ENCODE measurements at places on chromosomes 3 and 15.

- DNase-seq: no peak
These were observed 87.2 kb upstream of the PPIB start for GRCh38 chr15:64249883-64250575.

- DNase-seq: no peak
These were observed 53.7 kb upstream of the CSTA start for GRCh38 chr3:122271246-122271898.

DNA sequence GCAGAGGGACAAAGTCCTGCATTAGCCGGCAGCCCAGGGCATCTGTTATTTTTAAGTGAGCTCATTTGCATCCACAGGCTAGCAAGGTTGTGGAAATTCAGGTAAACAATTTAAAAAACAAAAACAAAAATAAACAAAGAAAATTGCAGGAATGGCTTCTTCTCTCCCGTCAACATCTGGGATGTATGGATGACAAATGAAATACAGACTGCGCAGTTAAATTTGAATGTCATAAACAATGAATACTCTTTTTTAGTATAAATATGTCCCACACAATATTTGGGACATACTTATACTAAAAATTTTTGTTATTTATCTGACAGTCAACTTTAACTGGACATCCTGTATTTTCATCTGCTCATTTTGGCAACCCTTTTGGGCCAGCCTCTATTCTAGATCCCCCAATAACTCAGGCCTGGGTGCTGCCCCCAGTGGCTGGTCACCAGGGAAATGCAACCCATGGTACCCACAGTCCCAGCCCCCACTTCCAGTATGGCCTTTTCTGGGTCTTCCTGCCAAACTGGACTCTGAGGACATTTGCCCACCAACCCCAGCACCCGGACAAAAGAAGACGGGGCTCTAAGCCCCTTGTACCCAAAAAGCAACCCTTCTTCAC, 12.7 kb downstream of the GRM2 start:
- no peak for DNase-seq

DNA sequence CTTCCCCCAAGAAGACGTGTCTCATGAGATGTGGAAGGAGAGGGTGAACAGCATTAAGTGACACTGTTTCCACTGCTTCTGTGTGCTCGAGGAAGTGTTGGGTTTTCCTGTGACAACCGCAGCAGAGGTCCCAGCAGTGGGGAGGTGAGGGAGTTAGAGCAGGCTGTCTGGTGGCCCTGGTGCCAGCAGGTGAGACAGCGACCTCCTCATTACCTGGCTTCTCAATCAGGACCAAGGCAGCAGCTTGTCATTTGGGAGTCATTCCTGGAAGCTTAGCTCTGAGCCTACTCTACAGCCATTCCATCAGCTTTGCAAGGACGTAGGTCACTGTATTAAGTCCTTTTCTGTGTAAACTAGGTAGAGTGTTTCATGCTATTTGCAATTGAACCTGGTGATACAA, 63.3 kb upstream of the RGMA start:
- no peak for DNase-seq

GRCh38 chr15:48913141-48913540, 35.2 kb downstream of the EID1 start:
- DNase-seq: no peak

DNA sequence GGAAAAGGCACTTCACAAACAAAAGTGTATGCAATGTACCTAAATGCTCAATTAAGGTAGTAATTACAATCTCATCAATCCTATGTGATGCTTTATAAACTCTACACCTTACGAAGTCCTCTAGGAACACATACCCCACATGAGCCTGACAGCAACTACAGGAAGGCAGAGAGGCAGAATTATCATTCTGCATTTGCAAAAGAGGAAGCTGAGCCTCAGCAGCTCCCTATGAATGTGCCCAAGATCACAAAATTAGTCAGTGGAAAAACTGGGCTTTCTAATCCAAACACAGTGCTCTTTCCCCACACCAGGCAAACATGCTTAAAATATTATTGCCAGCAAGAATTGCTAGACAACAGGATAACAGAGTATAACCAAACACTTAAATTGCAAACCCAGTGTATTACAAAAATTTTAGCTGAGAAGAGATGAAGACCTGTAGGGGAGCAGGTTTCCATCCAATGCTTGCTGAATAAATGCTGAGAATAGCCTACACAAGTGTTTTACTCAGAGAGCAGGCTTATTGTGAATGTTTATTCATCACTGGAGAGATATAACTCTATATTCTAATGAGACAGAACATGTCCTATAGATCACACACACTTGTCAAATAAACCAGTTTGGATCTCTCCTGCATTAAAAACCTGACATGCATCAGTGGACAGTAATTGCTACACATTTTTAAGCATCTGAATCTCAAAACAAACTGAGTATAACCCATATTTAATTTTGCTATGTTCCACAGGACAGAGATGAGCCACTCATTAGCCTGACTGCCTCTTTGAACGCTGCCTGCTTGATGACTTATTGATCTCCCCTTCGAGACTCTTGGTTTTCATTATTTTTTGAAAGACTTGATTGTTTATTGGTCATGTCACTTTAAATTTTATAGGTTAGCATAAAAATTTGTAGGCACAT, 62.2 kb downstream of the PLCH1 start:
- DNase-seq: no peak

- no peak for DNase-seq
These were observed 16.3 kb downstream of the VPS39 start for GRCh38 chr15:42191610-42192346.

DNA sequence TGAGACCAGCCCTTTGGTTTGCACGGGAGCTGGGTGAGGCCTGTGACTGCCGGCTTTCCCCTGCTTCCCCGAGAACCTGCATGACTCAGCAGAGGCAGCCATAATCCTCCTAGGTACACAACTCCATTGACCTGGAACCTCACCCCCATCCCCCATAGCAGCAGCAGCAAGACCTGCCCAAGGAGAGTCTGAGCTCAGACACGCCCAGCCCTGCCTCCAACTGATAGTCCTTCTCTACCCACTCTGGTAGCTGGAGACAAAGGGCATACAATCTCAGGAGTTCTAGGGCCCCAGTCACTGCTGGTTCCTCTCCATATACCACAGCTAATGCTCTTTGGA, 141.0 kb upstream of the ARHGEF26 start:
- DNase-seq: no peak

GRCh38 chr3:111871809-111872623, 13.0 kb downstream of the PHLDB2 start:
- no peak for DNase-seq

DNA sequence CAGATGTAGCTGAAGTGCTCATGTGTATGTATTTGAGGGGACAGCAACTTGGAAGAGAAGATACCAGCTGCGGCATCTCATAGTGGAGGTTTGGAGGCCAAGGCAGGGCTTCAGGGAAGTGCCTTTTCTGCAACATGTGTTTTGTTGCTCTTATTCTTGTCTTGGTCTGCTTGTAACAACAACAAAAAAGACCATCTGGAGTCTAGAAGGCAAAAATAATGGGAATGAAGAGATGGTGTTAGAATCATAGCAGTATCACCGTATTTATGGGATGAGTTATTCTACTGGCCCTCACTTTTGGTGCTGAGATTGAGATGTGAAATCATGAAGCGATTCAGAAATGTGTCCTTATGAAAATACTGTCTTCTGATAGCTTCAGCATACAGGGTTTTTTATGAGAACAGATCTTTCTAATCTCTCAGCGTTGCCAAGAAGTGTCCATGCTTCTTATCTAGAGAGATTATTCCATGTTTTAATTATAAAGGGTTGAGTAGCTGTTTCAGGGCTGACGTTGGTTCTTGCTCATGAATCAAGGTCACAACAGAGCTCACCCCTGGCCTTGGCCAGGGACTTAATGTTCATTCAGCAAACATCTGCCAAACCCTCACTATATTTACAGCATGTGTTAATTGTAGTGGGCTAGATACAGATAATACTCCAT, 58.0 kb downstream of the ITPR1 start:
- no peak for DNase-seq

DNA sequence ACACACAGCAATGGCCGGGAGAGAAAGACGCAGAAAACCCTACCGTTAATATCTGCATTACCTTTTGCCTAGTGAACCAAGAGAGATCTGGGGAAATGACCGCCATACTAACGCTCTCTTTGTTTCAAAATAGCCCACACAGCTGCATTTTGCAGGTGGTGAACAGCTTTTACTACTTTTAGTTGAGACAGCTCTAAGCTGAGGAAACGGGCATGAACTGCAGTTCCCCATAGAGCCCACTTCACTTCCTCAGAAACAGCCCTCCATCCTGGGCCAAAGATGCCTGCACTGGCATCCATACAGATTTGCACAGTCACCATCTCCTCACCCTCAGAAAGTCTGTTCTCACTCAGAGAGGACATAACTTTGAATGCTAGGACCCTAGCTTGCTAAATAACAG, 45.0 kb downstream of the ZNF860 start:
- no peak for DNase-seq

DNA sequence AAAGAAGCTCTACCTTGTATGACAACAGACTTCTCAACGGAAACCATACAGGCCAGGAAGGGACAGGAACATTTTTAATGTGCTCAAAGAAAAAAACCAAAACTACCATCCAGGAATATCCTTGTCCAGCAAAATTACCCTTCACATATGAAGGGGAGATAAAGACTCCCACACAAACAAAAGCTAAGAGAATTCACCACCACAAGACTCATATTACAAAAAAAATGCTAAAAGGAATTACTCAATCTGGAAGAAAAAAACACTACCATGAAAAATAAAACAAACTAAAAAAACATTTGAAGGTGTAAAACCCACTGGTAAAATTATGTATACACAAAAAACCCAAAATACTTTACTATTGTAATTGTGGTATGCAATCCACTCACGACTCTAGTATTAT, 57.2 kb downstream of the DLG1 start:
- DNase-seq: no peak

DNA sequence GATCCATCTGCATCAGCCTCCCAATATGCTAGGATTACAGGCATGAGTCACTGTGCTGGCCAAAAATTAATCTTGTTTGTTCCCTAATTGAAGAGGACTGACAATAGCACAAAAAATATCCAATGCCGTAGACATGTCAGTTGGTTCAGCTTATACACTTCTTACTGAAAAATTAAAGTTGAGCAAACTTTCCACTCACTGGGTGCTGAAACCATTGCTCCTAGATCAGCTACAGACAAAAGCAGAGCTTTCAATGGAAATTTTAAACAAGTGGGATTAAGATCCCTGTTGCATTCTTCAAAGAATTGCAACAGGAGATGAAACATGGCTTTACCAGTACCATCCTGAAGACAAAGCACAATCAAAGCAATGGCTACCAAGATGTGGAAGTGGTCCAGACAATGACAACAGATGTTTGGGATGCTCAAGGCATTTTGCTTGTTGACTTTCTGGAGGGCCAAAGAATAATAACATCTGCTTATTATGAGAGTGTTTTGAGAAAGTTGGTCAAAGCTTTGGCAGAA, 16.0 kb downstream of the ISLR2 start:
- DNase-seq: no peak

GRCh38 chr3:141526709-141527108, 39.9 kb downstream of the RASA2 start:
- no peak for DNase-seq

GRCh38 chr3:32401126-32401525, 9.5 kb downstream of the CMTM7 start:
- no peak for DNase-seq

DNA sequence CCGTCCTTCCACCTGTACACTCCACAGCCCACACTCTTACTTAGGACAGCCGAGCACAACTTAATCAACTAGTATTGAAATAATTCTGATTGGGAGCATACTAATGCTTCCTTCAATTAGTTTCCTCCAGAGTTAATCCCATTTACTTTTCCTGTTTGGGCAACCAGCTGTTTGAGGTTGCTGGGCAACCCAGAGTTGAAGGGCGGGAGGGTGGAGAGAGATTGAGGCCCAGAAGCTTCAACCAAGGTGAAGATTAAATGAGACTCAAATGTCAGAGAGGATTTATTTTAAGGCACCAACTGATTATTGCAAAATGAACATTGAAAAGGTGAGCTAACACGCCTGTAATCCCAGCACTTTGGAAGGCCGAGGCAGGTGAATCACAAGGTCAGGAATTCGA, 428.5 kb upstream of the SEMA6D start:
- no peak for DNase-seq

- DNase-seq: no peak
These were observed 14.1 kb upstream of the UBE2E1 start for GRCh38 chr3:23791678-23792077.

GRCh38 chr3:155991847-155992246, 121.4 kb downstream of the GMPS start:
- no peak for DNase-seq

GRCh38 chr3:105807146-105807545, 61.7 kb downstream of the CBLB start:
- no peak for DNase-seq

GRCh38 chr3:134134698-134135415, 105.1 kb upstream of the SLCO2A1 start:
- DNase-seq: no peak

DNA sequence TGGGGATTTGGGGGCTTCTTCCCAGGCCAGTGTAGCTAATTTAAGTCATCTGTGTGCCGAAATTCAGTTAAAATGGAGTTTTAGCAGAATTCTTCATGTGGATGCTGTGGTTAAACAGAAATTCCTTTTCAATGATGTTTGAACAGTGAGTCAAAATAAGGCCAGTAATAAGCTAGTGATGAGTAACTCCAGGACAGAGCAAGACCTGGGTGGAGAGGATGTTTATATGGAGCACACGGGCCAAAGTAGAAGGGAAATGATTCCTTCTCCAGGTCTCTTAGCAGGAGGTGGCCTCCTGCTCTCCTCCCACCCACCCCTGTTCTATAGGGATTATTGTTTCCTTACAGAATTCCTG, 31.9 kb upstream of the UACA start:
- no peak for DNase-seq

GRCh38 chr3:16109929-16110328, 64.6 kb upstream of the GALNT15 start:
- DNase-seq: no peak

DNA sequence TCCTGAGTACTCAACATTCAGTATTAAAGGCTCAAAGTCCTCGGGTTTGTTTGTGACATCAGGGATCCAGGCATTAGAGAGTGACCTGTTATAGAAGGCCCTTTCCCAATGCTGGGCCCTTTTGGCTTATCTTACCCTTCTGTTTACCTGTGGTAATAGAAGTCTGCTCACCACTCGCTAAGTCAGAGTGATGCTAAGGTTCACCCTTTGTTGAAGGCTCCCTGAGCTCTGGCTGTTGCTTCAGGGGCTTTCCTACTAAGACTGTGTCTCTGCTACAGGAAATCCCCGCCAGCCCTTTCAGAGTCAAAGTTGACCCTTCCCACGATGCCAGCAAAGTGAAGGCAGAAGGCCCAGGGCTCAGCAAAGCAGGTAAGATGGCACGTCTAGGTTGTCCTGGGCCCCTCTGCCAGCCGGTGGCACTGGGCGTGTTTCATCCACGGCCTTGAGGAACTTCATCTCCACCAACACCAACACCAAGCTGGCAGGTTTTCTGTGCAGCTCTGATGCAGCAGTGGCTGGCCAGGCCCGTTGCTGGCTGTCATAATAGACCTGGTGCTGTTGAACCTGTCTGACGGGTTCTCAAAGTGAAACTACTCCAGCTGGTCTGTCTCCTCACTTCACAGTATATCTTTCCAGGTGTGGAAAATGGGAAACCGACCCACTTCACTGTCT, 99.1 kb downstream of the DNASE1L3 start:
- DNase-seq: peak; percentile 72

All from left lobe of liver (tissue), 2 donors.